Ovary (tissue), 10 donors: ENCODE measurements at places on chromosomes 3 and 15.

- no peak for DNase-seq
Observed at GRCh38 chr15:93865586-93865985, 365.8 kb upstream of the MCTP2 start.

DNA sequence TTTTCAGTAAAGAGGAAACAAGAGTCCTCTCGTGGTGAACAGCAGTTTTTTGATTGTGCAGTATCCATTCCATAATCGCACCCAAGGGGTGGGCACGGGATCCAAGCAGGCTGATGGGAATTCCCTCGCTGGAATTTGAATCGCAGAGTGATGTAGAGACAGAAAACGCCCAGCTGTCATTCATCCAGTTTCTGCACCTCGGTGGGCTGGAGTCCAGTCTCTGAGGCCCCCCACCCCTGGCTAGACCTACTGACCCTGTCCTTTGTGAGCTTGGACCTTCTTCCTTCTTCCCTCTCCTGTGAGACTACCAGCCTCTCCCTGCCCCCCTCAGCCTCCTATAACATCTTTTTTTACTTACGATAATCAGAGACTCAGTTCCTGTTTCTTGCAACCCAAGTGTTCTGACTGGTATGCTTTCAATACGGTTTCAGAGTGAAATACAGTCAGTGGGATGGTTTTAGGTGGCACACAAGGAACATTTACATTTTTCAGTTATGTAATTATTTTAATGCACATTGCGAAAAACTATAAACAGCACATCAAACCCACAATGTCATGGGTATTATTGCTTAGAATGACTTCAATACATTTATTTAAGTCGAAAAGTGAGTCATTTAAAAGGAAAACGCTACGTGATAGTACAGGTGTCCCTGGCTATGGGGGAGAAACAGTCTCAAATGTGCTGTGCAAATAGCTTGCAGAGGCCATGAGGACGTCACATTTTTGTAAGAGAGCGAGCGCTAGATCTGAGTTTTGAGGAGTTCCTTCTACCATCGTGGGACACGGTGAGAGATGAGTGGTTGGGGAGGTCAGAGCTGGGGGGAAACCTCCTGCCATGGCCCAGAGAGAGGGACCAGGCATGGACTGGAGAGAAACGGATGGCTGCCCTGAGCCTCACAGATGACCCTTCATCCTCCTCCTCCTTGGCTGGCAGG is 37.5 kb upstream of the CHST2 start:
- no peak for DNase-seq

DNA sequence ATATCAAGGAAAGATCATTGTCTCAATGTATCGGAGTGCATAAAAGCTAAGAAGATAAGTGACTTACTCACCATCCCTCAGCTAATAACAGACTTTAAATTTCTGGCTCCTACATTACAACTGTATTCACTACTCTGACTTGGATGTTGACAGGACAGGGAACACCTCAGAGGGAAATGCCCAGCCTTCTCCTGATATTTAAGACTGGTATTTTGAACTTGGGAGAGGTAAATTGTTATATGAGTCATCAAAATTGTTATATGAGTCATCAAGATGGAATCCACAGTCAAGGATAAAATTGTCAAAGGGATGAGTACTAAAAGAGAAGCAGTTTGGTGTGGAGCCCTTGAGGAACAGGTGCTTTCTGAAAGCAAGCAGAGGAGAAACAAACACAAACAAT is 961.4 kb downstream of the VGLL3 start:
- DNase-seq = no peak

GRCh38 chr3:50299929-50300680 is 900 bp upstream of the HYAL3 start:
- DNase-seq = peak; percentile 56
